GM23338 (cell line): ENCODE measurements at places on chromosomes 4 and X. TPM values are rescaled to one million over a fixed set of nuclear protein-coding genes. Genes with fewer than 3 reads are reported as not detected.

GRCh38 chr4:82900066-82900410 lies 497 bp upstream of the THAP9 start:
- peak; percentile 46 for DNase-seq

DNA sequence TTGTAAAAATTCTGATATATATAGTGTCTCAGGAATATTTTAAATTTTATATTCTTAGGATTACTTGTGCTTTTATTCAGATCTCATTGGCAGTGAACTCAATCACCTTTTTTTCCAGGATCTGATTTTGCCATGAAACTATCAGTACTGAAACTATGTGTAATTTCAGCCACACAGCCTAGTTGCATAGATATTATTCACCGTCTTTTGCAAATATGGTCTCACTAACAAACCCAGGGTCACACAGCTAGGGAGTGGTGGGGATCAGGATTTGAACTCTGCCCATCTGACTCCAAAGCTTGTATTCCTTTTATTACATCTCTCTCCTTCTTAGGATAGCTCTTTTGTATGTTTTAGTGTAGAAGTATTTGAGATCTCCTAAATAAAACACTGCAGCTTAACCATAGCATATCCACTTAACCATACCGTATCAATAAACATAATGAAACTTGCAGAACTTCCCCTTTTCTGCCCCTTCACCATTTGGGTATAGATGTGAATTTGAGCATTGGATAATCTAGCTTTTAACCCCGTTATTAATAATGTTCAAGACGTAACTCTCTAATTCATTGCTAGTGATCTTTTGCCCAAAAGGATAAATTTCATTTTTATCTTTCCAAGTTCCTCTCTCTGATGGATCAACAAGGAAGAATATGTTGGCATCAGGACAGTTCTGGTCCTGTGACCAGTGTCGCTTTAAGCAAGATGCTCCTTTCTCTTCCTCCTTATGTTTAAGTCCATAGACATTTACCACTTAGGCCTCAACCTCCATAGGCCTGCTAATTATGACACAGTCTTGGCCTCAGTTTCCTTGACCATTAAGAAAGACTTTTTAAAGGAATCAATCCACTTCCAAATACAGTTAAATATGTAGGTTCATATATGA lies 74.6 kb downstream of the RAPGEF2 start:
- DNase-seq = no peak

- peak; percentile 36 for DNase-seq
Observed at GRCh38 chr4:106421441-106422296, 53.1 kb upstream of the GIMD1 start.

DNA sequence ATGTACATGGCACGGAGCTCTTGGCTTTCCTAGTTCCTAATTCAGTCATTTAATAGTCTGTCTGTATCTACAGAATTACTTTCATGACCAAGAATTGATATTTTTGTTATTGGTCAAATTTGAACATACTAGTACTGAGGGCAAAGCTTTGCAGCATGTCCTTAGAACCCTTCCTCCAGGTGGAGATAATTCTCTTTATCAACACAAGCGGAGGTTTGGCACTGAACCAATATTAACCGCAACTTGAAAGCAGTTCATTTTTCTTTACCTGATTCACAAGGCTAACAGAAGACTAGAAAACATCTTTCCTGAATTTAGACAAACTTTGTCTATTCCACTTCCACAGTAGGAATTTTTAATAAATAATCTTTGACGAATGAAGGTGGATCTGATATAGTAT lies 73.8 kb downstream of the TACR3 start:
- DNase-seq = no peak

DNA sequence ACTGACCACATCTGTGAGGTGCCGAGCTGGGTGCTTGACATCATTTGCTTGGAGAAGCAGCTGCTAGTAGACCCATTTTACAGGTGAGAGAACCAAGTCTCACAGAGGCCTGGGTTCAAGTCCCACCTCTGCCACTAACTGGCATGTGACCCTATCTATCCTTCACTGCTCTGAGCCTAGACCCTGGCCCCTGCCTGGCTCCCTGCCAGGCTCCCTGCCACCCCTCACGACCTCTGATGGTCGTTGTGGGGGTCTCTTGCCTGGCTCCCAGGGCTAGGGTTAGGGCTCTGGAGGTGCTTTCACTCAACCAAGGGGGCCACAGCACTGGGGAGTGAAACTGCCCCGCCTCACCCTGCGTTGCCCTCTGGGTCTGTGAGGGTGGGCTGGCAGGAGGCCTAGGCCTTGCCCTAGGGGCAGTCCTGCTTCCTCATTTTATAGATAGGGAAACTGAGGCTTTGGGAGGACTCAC lies 7.2 kb upstream of the ADD1 start:
- DNase-seq = no peak

Gene IQCM
- not detected in 2 replicates for total RNA-seq
